ENCODE measurements at places on chromosomes 5 and 9.

GRCh38 chr5:149860801-149861322 lies 83.7 kb downstream of the PDE6A start:
- no peak for DNase-seq

- peak; percentile 6 for DNase-seq
These were observed 11.5 kb downstream of the FSD1L start for GRCh38 chr9:105459336-105459735.

- DNase-seq, result no peak
These were observed 68.1 kb upstream of the RNF130 start for GRCh38 chr5:180139731-180140055.

DNA sequence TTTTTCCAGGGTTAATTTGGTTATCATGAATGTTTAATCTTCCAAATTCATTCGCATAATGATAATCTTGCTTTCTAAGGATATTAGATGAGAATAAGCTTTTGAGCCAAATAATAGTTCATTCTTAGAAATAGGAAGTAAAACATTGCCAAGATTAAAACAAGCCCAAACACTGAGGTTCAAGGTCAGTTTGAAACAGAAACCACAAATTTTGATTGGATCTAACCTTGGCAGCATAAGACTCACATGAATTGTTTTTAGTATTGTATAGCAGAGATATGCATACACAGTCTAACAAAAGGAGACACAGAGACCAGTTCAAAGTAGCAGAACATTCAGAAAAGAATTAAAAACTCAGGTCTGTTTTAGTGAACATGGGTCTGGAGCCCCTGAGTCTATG lies 43.4 kb upstream of the VCAN start:
- no peak for DNase-seq

GRCh38 chr9:130444565-130445221 lies at the start of gene ASS1:
ASS1 (plus strand) TSS chr9:130444961; CDS start chr9:130452229, 7,268 bp downstream.
- no peak for DNase-seq

GRCh38 chr5:154198611-154199230 lies 8.2 kb downstream of the GALNT10 start:
- DNase-seq, result no peak

All from AML-193 (cell line).